ENCODE measurements at places on chromosomes 16 and 17.

DNA sequence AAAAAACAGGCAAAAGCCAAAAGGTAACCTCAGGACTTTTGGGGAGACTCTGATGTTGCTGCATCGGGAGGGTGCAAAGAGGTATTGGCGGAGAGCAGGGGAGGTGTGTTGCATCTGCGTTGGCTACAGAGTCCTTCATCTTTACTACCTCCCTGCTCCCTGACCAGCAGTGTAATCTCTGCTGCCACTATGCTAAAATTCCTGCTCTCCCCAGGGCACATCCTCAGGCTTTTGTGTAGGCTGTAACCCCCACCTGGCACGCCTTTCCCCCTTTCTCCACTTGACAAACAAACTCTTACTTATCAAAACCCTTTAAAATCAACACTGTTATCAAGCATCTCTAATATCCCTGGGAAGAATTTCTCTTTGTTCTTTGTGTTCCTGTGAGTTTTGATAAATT lies 435.3 kb downstream of the HAPSTR1 start:
- DNase-seq = no peak
- H3K27ac ChIP-seq = no peak overlapping the region
- no peaks in the 10 kb centered on the region for H3K4me1 ChIP-seq
- H3K4me3 ChIP-seq = no peak overlapping the region
- H3K36me3 ChIP-seq = no peaks in the 10 kb centered on the region
- no peaks in the 10 kb centered on the region for H3K27me3 ChIP-seq

DNA sequence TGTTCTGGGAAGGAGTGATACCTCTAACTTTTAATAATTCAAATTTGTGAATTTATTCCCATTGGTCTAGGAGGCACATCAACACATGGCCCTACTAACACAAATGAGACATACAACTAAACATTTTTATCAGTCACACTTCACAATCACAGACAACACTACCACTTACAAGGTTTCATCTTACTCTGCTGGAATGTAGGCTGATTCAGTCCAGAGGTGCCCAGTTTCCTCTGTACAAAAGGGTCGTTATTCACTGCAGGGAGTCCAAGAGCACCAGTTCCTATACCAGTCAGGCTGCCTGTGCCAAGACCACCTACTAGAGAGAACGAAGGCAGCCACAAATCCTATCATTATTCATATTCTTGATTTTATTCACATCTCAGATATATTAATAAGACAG lies 41.4 kb downstream of the SETD6 start:
- H3K4me1 ChIP-seq = no peaks in the 10 kb centered on the region
- DNase-seq = no peak
- H3K36me3 ChIP-seq = peaks cover 100% of the 10 kb centered on the region

DNA sequence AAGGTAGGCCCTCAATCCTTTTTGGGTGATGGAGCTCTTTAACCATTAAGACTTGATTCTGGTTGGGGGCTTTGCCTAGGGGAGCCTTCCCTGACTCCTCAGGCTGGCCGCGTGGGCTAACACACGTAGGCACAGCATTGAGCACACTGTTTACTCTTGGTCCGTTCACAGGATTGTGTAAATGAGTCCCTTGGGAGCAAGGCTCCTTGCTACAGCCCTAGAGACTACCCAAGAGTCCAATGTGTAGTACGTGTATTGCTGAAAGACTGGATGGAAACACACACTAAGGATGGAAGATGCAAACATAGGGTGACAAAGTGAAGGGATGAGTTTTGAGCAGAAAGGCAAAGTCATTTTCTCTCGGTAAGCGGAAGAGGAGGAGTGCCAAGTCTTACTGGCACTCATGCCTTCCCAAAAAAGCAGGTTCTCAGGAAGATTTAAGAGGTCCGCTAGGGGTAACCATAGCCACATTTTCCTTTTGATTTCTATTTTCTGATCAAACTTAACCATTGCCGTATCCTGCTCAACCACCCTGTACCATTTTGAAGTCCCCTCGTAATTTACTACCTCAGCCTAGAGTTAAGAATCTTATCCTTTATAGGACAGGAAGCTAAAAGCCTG lies 911 bp upstream of the ITGA2B start:
- H3K27ac ChIP-seq = no peak overlapping the region
- peaks cover 16% of the 10 kb centered on the region for H3K27me3 ChIP-seq
- peaks cover 9% of the 10 kb centered on the region for H3K4me1 ChIP-seq
- no peaks in the 10 kb centered on the region for H3K36me3 ChIP-seq
- H3K4me3 ChIP-seq = no peak overlapping the region

DNA sequence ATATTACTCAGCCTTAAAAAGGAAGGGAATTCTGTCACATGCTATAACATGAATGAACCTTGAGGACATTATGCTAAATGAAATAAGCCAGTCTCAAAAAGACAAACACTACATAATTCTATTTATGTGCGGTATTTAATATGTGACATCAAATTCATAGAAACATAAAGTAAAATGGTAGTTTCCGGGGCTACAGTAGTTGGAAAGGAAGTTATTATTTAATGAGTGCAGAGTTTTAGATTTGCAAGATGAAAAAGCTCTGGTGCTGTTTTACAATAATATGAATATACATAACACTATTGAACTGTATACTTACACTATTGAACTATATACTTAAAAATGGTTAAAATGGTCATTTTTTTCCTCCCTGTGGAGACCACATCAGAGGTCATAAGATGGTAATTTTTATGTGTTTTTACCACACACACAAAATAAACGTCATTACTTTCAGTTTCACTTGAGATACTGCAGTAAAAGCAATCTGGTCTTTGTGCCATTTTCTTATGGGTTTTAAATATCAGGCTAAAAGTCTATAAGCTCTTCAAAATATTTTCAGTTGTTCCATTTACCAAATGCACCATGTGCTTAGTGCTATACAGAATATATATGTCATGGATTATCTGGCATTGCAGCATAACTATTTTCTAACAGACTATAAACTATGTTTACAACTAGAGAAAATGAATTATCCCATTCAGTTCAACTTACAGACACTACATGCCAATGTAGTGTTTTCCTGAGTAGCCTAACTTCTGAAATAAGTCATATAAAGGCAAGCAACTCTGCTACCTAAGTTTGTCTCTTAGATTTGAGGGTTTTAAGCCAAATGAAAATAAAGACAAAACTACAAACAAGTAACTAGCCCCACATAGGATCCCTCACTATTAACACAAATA lies 90.9 kb downstream of the SPAG9 start:
- no peaks in the 10 kb centered on the region for H3K27me3 ChIP-seq
- DNase-seq = no peak
- H3K4me3 ChIP-seq = no peak overlapping the region
- H3K4me1 ChIP-seq = peaks cover 21% of the 10 kb centered on the region

DNA sequence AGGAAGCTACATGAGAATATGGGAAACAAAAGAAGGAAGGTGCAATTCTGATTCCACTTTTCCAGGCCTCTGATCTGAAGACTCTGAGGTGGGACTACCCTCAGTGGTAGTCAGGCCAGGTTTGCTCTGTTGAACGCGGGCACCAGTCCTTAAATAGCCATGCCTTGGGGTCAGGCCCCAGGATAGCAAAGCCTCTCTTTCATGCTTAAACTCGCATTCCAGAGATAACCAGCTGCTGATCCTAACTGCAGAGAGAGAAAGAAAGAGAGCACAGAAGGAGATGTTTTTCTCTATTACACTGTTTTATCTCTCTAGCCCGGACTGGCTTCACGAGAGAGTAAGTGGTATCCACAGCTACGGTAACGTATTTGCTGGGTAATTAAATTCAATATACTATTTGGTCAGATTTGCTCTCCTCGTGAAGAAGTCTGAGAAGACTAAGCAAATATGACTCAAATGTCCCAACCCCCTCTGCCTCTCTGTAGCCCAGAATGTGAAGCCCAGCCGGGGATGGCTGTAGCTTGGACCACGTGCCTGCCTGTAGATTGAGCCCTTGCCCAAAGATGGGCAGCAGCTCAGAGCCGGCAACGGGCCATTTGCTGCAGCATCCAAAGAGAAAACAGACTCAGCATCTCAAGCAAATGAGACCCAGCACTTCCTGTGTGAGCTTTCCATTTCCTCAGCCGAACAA lies 122.2 kb downstream of the SMG6 start:
- no peak overlapping the region for H3K4me3 ChIP-seq
- peaks cover 92% of the 10 kb centered on the region for H3K36me3 ChIP-seq
- no peak for DNase-seq
- H3K27me3 ChIP-seq = no peaks in the 10 kb centered on the region

DNA sequence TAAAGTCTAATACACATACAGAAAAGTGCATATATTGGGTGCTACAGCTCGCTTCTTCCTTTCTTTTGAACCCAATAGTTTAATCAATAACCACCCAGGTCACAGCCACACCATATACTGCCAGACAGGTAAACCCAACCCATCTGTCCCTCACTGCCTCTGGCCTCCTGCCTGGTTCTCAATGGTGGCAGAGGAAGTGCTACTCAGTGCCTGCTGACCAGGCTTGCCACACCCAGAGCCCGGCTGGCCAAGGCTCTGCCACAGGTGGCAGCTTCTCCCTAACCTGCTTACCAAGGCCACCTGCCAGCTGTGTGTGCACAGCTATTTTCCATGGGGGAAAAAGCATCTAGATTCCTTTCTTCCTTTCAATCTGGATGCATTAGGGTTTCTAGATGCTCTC lies 584 bp downstream of the PMP22 start:
- peaks cover 46% of the 10 kb centered on the region for H3K4me1 ChIP-seq
- H3K27ac ChIP-seq = no peak overlapping the region
- H3K27me3 ChIP-seq = peaks cover 61% of the 10 kb centered on the region
- H3K4me3 ChIP-seq = no peak overlapping the region

DNA sequence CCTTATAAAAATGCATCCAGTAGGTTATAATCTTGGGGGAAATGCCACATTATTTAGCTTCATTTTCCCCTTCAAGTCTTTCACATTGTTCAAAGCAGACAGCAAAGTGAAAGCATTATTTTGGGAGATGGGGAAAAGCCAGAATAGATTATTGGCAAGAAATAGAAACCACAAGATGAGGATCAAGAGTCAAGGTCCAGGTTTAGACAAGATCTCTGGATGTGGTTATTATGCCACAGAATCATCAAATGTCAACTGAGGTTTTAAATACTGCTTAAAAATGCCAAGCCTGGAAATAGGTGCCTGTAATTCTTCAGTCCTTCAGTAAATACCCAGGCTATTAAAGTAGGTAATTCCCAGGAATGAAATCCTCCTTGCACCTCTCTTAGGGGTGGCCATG lies 65.1 kb upstream of the ALOX12 start:
- no peaks in the 10 kb centered on the region for H3K27me3 ChIP-seq
- H3K27ac ChIP-seq = no peak overlapping the region
- H3K36me3 ChIP-seq = no peaks in the 10 kb centered on the region

DNA sequence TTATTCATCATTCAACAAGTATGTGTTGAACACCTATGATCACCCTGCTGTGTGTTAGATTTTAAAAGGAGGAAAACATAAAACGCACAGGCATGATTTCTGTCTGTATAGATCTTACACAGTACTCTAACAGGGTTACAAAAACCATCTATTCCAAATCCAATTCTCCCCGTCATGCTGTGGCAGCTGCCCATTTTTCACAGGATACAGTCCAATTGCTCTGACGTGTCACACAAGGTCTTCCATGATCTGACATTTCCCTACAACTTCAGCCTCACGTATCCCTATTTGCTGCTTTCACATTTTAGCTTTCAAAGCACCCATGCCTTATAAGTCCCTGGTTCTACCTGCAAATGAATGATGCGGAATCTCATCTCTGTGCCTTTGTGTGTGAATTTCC lies 67.0 kb upstream of the CNTNAP4 start:
- H3K36me3 ChIP-seq = no peaks in the 10 kb centered on the region
- no peaks in the 10 kb centered on the region for H3K4me1 ChIP-seq
- no peak overlapping the region for H3K27ac ChIP-seq
- no peak overlapping the region for H3K4me3 ChIP-seq
- no peaks in the 10 kb centered on the region for H3K27me3 ChIP-seq

DNA sequence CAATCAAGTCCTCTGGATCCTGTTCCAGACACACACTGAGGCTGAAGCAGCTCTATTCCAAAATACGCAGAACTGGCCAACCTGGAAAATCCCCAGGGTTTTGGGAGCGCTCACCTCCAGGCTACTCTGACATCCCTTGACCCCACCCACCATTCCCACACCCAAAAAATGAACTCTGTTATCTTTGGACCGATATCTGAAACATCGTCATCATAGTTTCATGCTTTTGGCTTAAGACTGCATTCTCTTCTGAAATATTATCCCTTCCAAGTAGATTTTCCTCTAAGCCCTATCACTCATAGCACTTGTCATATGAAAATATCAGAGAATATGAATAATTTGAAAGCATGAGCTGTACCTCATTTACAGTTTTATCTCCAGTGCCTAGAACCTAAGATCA lies 34.7 kb downstream of the VAT1L start:
- H3K27me3 ChIP-seq = no peaks in the 10 kb centered on the region
- no peak overlapping the region for H3K27ac ChIP-seq
- no peaks in the 10 kb centered on the region for H3K36me3 ChIP-seq
- no peaks in the 10 kb centered on the region for H3K4me1 ChIP-seq
- H3K4me3 ChIP-seq = no peak overlapping the region

DNA sequence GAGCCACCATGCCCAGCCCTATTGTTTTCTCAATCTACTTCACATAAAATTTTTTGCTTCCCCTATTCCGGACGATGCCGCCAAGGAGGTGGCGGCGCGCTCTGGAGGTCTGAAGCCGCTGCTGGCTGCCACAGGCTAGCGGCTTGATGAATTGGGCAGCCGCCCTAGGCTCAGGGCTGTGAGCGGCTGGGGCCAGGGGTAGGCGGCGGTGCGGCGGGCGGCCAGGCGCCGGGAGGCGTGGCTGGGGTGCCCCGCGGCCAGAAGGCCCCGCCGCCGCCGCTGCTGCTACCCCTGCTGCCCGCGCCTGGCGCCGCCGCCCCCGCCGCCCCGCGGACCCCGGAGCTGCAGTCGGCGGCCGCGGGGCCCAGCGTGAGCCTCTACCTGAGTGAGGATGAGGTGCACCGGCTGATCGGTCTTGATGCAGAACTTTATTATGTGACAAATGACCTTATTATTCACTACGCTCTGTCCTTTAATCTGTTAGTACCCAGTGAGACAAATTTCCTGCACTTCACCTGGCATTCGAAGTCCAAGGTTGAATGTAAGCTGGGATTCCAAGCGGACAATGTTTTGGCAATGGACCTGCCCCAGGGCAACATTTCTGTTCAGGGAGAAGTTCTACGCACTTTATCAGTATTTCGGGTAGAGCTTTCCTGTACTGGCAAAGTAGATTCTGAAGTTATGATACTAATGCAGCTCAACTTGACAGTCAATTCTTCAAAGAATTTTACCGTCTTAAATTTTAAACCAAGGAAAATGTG lies 41.7 kb downstream of the ANKFY1 start:
- no peak overlapping the region for H3K27ac ChIP-seq
- H3K4me1 ChIP-seq = no peaks in the 10 kb centered on the region
- no peaks in the 10 kb centered on the region for H3K27me3 ChIP-seq
- H3K36me3 ChIP-seq = no peaks in the 10 kb centered on the region

DNA sequence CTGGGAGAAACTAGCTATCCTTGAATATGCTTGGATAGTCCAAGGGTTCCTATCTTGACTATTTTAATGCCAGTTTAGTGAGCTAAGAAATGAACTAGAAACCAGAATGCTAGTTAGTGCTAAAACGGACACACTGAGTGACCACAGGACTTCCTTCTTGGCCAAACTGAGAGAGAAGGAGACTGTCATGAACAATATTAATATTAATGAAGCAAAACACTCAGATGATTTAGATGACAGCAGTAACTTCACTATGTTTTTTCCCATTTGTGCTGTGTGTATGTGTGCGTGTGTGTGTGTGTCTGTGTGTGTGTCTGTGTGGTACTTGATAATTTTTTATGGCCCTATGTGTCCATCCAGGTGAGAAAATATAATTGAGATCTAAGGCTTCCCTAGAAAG lies 2.2 kb upstream of the ATXN1L start:
- H3K27me3 ChIP-seq = no peaks in the 10 kb centered on the region
- H3K4me3 ChIP-seq = no peak overlapping the region
- H3K27ac ChIP-seq = no peak overlapping the region
- peaks cover 32% of the 10 kb centered on the region for H3K4me1 ChIP-seq
- no peak for DNase-seq

GRCh38 chr17:45273551-45273957 lies 11.7 kb upstream of the SPATA32 start:
- no peak overlapping the region for H3K4me3 ChIP-seq
- peaks cover 54% of the 10 kb centered on the region for H3K36me3 ChIP-seq
- DNase-seq = no peak
